ENCODE measurements at places on chromosomes 2 and 18. TPM values are rescaled to one million over a fixed set of nuclear protein-coding genes. Genes with fewer than 3 reads are reported as not detected.

DNA sequence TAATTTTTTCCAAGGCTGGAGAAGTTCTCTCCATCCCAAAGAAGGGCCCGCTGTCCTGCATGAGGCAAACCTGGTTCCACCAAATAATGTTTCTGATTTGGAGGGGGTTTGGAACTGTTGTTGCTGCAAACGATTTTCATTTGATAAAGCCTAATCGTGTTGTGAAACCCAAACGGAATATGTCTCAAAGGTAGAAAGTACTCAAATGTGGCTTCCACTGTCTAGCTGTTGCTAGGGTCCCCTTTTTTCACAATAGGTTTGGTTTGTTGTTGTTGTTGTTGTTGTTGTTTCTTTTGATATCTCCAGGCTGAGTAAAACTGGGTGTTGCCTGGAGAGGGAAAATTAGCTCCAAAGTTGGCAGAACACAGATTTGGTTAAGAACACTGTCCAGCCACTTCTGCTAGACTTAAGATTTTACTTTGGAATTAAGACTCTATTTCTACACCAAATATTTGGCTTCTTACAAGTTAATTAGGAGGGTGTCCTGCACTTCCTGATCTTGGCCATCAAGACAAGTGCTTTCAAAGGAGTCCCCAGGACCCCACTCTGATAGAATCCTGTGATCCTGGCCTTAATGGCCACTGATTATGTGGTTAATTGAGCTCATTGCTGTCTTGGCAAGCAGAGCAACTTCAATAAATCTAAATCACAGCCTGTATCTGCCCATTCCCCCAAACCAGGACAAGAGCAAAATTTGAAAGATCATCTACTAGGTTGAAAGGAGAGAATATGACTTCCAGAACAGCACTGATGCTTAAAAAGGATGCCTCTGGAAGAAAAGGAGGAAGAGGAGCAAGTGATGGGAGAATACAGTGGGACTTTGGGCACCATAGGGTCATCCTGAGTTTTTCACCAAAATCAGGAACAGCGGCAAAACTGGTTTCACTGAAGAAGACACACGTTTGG, 3.3 kb upstream of the HOXD13 start:
- no peak overlapping the region for H3K4me3 ChIP-seq
- H3K36me3 ChIP-seq: no peaks in the 10 kb centered on the region
- no peak overlapping the region for H3K27ac ChIP-seq
- peaks cover 87% of the 10 kb centered on the region for H3K27me3 ChIP-seq
- H3K4me1 ChIP-seq: peaks cover 25% of the 10 kb centered on the region

GRCh38 chr2:64852771-64853241, 136.4 kb upstream of the SLC1A4 start:
- no peaks in the 10 kb centered on the region for H3K36me3 ChIP-seq
- no peak overlapping the region for H3K4me3 ChIP-seq
- H3K27ac ChIP-seq: no peak overlapping the region
- no peaks in the 10 kb centered on the region for H3K27me3 ChIP-seq
- no peak for DNase-seq

Gene RAB27B
- 0.28 TPM for total RNA-seq

Gene B3GNT7
- total RNA-seq: 1.9 TPM
